ENCODE measurements at places on chromosomes 1 and 21.
A peak's percentile ranks its signal among the peaks of the same experiment; 100 is the strongest.

GRCh38 chr21:41497788-41498187 lies 10.2 kb downstream of the TMPRSS2 start:
- DNase-seq, result no peak

DNA sequence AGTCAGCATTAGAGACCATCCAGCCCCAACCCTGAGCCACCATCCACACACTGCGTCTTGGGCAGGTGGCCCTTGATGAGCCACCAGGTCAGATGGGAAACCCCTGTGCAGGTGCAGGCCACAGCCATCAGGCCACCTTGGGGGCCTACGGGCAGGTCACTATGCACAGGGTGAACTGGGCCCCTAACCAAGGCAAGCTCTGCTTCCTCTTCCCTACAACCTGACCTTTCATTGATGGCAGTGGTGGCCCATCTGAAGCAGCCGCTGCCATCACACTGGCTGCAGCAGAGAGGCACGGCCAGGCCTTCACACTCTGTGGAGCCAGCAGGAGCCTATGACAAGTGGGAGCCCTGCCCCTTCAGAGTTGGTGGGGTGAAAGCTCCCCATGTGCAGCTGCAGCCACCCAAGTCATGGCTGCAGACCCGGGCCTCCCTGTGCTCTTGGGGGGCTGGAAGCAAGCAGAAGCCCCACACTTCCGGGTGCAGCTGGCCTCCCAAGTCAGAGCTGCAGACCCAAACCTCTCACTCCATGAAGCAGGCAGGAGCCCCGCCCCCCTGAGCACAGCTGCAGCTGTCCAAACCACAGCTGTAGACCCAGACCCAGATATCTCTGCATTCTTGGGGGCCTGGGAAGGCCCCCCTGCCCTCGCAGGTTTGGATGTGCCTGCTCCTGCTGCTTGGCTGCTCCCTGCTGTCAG lies 681.5 kb downstream of the MATN1 start:
- no peak for DNase-seq

GRCh38 chr1:248755517-248755916 lies at the start of gene LYPD8:
Gene LYPD8, minus strand, starts transcription at chr1:248755759. Its CDS starts 4,678 bp downstream, at chr1:248751081.
- no peak for DNase-seq

- no peak for DNase-seq
These were observed 45.9 kb downstream of the TRIM11 start for GRCh38 chr1:228360533-228361313.

DNA sequence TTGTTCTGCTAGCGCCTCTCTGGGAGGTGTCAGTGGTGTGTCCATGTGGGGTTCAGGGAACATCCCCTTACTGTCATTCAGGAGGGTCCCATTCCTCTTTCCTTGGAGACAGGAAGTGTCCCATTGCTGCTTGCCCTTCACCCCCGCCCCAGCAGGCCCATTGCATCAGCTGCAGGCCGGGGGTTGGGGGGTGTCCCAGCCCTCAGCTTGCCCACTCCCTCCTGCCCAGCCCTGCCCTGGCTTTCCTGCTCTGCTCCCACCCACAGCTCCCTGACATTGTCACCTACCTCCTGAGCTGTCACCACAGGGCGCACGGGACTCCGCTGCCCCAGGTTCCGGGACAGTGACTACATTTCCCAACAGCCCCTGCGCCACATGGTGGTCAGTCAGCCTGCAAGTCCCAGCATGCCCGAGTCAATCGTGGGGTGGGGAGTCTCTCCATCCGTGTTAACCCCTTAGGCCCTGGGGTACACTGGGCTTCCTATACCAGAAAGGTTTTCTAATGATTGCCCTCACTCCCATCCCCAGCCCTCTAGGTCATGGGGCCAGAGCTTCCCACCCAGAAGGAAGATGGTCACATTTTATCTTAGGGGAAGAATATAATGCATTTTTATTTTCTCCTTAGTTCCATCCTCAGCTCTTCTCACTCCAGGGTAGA lies at the start of gene INPP5B:
Gene INPP5B (minus strand): TSS at position 351 of the 658 bp plus-strand sequence. CDS start 745 bp downstream, outside the sequence.
- DNase-seq, result peak; percentile 67

- no peak for DNase-seq
These were observed 36.8 kb upstream of the CXADR start for GRCh38 chr21:17476006-17476405.

DNA sequence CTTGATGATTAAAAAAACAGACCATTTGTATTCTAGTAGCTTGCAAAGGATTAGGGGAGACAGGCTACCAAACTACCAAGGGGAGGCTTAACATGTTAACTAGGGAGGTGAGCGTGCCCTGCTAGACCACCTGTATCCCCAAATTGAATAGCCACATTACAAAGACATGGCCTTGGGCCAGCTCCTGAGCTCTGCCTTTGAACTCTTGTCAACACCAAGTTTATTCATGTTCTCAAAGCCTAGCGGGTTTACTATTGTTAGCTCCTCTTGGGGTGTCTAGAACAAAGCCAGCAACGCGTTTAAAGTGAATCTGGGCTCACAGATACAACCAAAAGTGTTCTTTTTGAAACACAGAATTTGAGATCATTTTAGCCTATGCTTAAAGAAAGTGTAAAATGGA lies 36.3 kb downstream of the SMYD2 start:
- DNase-seq, result no peak

- no peak for DNase-seq
These were observed 101.7 kb downstream of the ADSS2 start for GRCh38 chr1:244350027-244350426.

DNA sequence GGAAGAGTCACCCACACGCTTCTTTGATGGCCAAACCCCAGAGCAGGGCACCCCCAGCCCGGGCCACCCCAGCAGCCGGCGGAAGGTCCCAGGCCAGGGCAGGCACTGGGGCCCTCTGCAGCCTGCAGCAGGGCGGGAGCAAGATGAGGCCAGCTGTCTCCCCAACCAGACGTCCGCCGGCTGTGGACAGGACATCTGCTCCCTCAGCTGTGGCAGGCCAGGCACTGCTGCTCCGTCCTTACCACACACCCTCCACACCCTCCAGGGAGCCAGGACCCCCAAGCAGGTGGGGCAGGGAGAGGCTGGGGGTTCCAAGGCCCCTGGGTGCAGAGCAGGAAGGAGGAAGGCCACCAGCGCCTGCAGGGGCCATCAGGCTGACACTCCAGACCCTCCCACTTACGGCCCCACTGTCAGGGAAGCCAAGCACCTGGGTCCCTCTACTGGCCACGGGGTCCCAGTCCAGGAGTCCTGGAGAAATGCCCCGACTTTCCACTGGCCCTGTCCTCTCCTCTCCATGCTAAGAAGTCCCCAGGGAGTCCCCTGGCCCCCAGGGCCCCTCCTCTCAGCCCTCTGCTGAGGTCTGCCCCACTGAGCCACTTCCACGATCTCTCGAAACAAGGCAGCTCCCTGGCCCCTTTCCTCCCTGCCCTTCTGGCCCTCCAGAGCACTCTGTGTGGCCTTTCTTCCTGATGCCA lies 5.6 kb downstream of the WNT9A start:
- no peak for DNase-seq

GRCh38 chr1:214657299-214657698 lies 54.3 kb downstream of the CENPF start:
- no peak for DNase-seq

- no peak for DNase-seq
These were observed 100.5 kb downstream of the GLIS1 start for GRCh38 chr1:53638360-53639035.

- DNase-seq, result no peak
These were observed 33.3 kb downstream of the GNPAT start for GRCh38 chr1:231274119-231274825.

All from fibroblast of skin of left biceps (primary cell).